ENCODE measurements at places on chromosomes 6 and 20. TPM values are rescaled to one million over a fixed set of nuclear protein-coding genes. Genes with fewer than 3 reads are reported as not detected.

Gene ECT2L
- 1.5 TPM for total RNA-seq

GRCh38 chr20:47295921-47296426 is 60.5 kb downstream of the ZMYND8 start:
- no peak for DNase-seq

DNA sequence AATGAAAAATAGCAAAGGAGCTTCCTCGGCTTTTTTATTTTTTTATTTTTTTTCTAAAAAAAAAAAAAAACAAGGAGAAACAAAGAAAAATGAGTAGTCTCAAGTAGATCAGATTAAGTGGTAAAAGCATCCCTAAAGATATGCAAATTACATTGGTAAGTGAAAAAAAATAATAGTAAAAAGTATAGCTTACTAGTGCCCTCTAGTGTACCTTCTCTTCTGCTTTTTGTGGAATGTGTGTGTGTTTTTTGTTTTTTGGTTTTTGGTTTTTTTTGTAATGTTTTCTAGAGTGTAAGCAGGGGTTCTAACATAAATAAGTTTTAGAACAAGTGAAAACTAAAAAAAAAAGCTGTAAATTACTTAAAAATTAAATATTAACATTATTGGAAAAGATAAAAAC is 1062.0 kb downstream of the HACE1 start:
- no peak for DNase-seq

DNA sequence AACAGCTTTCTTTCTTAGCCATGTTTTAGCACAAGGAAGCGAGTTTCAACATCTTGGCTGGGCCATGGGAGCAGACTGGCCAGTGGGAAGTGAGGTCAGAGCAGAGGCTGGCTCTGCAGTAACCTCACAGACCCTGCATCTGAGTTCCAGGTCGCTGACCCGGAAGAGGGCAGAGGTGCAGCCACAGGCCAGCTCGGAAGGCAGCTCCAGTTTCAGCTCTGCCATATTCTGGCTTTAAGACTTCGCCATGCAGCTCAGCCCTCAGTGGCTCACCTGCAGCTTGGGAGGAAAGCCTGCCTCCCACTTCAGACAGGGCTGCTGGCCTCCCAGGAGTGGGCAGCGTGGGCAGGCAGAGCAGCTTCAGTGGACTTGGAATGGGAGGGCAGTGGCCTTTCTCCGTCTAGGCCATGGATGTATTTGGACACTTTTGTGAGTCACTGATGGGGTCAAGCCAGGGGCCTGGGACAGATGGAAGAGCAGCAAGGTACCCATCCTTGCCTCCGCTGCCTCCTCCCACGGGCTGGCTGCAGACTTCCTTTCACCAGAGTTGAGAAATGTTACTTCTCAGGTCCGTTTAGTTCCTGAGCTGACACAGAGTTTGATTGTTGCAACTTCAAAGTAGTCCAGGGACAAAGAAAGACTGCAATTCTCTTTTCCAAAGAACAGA is 18.5 kb downstream of the CST8 start:
- DNase-seq, result no peak

DNA sequence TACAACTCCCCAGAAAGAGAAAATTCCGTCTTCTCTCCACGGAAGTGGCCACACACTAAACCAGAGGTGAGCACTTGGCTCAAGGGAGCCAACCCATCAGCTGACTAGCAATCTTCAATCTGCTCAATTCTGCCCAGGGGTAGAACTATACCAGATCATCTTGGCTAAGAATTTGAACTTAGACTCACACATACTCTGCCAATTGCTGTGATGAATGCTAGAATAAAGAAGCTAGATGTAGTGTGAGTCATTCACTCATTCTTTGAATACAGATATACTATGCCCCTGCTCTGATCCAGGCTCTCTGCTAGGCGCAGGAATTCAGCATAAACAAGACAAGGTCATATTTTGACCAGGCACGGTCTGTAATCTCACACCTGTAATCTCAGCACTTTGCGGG is 147.9 kb upstream of the SHLD1 start:
- no peak for DNase-seq

- DNase-seq, result no peak
These were observed 109.9 kb downstream of the IPCEF1 start for GRCh38 chr6:154246723-154247118.

Gene IBTK
- total RNA-seq, result 25.3 TPM

Gene PERP
- 9.2 TPM for total RNA-seq

GRCh38 chr20:6169251-6169650 is 46.4 kb upstream of the FERMT1 start:
- no peak for DNase-seq

DNA sequence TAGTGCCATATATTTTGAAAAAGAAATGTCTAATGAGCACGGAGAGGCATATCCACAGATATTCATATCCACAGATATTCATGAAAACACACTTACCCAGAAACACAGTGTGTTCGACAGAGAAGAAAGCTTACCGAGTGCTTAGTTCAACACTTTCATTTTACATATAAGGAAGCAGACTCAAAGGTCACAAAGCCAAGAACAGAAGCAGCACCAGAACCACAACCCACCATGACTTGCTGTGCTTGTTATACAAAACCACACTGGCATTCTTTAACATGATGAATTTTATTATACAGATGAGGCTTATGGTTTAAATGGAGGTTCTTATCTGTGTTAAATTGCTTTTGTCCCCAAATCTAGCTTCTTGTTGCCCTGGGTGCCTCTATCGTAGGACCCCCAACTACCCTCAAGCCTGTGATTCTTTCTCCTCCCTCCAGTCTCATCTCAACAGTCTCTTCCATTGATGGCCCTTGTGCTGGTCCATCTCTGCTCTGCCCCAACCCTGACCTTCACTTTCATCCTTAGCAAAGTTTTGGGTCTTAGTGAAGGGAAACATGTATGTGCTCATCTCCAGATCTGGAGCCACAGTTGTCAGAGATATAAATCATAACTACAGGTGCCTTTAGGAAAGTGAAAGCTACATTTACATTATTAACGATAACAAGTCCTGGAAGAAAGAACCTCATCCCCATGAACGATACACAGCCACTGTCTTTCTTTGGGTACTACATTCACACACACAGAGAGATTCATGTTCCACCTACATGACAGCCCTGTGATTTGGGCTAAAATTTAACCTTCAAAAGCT is 40.0 kb downstream of the SF3B5 start:
- DNase-seq, result no peak

DNA sequence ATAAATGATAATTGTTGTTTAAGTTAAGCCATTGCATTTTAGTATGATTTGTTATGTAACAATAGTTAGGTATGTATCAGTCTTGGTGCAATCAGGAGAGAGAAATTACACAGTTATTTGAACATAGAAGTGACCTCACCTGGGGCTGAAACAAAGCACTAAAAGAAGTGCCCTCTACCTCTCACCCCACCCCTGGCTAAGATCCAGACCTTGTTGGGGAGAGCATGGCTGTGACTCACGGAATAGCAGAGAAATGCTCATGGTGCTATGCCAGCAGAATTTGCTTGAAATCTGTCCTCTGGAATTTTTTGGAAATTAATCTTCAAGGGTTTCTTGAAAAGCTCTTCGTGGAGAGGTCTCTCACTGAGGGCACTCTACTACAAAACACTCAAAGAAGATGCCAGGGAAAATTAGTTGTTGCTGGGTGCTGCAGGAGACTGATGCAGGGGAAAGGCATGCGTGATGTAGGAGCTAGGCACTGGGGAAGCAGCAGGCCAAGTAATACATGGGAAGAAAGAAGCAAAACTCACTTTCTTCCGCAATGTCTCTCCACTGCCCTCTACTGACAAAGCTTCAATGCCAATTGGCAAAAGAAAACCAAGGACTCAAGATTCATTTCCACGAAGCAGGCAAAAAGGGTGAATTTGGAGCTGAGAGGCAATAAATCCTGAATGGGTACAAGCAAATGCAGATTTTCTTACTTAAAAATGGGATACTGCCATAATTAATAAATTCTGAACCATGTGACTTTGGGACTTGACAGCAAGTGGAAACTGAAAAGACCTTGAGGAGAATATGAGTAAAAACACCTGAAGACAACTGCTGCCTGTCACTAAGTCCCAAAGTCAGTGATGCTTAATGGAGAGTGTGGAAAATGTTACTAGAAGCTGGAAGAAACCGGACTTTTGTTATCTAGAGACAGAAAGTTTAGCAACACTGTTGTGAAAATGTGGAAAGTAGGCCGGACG is 136.3 kb upstream of the ZNF184 start:
- no peak for DNase-seq

Gene COL12A1
- 340 TPM for total RNA-seq

Gene SCRT2
- not detected for total RNA-seq

Gene GPR63
- 2.7 TPM for total RNA-seq

DNA sequence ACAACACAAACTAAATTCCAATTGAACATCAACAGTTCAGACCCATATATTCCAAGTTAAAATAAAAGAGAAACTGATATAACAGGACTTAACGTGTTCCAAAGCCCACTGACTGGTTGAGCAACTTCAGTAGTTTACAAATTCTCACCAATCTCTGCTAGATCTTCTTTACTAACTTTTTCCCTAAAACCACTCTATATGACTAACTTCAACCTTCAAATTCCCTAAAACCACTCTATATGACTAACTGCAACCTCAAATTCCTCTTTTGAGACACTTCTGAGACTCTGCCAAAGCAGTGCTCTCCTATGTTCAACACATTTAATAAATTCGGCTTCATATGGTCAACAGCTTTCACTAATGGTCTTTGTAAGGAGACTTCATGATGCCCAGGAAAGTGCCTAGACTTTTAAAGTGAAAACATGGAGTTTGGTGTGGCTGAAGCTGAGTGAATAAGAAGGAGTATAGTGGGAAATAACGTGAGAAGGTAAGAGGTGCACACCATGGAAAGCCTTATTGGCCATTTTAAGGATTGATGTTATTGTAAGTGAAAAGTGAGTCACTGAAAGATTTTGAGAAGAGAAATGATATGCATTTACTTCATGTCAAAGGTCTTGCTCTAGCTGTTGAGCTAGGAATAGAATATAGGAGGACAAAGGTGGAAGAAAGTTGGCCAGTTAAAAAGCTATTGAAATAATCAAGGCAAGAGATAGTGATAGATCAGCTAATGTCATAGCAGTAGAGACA is 134.0 kb upstream of the HCRTR2 start:
- no peak for DNase-seq

Gene ABHD16B
- not detected for total RNA-seq

GRCh38 chr6:160442151-160442550 is 94.0 kb downstream of the SLC22A3 start:
- no peak for DNase-seq

Gene MEI4
- total RNA-seq, result not detected

DNA sequence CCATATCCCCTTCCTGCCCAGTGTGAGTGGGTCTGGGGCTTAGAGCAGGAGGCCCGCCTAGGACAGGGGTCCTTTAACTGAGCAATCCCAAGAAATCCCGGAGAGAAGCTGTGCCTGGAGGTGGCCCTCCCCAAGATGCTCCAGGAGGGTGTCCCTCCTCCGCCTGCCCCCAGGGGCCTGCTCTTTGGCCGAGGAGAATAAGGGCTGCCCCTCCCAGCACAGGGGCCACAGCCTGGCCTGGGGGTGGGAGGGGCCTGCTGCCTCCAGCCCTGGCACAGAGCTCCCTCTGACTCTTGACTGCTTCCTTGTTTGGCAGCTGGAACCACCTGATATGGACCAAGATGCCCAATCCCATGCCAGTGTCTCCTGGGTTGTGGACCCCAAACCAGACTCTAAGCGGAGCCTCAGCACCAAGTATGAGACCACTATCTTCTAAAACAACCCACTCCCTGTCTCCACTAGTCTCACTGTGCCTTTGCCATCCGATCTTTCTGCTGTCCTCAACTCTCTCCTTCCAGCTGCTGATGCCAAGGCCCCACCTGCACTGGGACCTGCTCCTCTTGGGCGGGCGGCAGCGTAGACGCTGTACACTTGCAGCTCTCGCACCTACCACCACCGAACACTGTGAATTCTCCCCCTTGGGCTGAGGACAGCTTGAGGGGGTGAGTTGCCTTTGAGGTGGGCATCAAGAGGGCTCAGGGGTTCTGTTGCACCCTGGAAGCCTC is 54.3 kb downstream of the TCP11 start:
- no peak for DNase-seq

Gene EEF1A2
- not detected for total RNA-seq

- DNase-seq, result no peak
These were observed 725.4 kb upstream of the EPHA7 start for GRCh38 chr6:94144807-94145206.

DNA sequence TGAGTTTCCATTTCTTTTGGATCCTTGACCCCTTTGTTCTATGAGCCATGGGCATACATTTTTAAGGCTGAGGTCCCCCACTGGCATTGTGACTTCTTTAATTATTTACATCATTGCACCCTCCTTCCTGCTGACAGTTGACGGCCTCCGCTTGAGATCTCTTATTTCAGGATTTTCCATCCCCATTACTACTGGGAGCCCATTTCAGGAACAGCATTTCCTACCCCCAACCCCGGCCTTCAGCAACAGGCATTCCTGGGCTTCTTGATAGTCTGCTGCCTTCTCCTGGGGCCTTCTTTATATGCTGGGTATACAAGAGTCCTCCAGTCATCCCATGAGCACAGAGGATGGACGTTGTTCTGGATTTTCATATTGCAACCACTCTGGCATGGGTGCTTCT is 3.8 kb downstream of the ULBP1 start:
- DNase-seq, result no peak

- no peak for DNase-seq
These were observed 1.2 kb upstream of the ZSCAN31 start for GRCh38 chr6:28337121-28337520.

DNA sequence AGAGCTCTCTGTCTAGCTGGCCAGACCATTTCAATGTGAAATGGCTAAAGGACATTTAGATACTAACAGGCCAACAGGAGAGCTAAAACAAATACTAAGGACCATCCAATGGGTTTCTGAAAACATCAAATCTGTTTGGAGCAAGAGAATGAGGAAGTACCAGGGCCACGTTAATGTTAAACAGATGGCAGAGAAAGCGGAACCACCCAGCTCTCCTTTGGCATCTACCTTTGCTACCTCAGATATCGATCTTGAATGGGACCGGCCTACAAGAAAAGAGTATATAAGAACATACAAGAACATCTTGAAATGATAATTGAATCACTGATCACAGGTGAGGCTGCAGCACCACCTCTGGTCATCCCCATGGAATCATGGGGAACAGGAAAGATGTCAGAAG is 31.8 kb downstream of the KCNK5 start:
- DNase-seq, result no peak

Gene SNAI1
- total RNA-seq, result 7.9 TPM

DNA sequence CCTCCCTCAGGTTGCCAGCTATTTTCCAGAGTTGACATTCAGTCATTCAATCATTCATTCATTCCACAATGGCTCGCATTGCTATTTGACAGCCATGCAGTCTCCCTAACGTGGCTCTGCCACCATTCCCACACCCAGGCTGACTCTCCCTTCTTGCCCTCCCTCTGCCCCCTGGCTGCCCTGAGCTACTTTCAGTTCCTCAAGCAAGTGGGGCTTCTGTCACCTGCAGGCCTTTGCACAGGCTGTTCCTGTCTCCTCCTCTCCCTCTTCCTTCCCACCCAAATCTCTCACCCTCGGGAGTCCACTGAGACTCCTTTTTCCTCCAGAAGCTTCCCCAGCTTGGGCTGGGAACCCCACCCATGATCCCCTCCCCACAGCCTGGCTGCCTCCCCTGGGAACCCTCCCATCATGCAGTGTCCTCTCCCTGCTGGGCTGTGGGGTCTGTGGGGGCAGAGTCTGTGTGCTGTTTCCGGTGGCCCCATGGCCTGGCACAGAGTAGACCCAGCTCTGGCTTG is 2.6 kb downstream of the PACSIN1 start:
- no peak for DNase-seq

Gene NOX3
- not detected for total RNA-seq

- DNase-seq, result no peak
These were observed 43.1 kb upstream of the UNC93A start for GRCh38 chr6:167247814-167248595.
